Non-pigmented ciliary epithelial cell (primary cell): ENCODE measurements at places on chromosomes 11 and 22.
A peak's percentile ranks its signal among the peaks of the same experiment; 100 is the strongest.

- no peak for DNase-seq
These were observed 82.3 kb downstream of the RASSF10 start for GRCh38 chr11:13091373-13091772.

DNA sequence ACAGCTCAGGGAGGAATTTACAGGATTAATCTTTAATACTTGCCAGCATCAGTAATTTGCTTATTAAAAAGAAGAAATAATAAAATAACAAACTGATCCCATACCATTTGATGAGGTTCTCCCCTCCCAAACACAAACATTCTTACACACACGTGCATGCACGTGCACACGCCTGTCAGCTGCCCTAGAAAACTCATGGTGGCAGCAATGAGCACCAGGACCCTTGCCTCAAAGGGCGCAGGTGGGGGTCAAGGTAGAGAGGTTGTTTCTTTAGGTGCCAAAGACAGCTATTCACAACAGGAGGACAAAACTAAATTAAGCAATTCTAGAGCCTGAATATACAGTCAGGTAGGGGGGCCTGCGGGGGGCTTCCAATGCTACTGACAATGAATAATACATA lies 219.3 kb downstream of the BUD13 start:
- DNase-seq: no peak

DNA sequence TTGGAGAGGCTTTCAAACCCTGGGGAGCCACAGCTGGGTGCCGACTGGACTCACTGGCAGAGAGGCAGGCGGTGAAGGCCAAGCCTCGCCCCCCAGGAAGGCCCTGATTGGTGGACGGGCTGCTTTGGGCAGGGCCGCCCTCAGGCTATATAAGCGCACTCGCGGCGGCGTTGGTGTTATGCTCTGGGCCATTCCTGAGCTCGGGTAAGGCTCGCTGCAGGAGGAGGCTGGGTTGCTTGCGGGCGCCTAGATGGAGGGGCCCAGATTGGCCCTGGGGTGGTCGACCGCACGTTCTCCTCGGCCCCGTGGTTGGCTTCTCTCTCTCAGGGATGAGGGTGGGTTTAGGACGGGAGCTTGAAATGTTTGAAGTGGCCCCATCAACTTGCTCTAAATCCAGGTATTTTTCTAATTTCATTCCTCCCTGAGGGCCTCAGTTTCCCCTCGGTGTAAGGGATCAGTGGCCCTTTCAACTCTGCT lies at the start of gene SPDYC:
Gene SPDYC (plus strand): TSS at position 176 of the 477 bp plus-strand sequence. CDS start 1,125 bp downstream, outside the sequence.
- DNase-seq: no peak

DNA sequence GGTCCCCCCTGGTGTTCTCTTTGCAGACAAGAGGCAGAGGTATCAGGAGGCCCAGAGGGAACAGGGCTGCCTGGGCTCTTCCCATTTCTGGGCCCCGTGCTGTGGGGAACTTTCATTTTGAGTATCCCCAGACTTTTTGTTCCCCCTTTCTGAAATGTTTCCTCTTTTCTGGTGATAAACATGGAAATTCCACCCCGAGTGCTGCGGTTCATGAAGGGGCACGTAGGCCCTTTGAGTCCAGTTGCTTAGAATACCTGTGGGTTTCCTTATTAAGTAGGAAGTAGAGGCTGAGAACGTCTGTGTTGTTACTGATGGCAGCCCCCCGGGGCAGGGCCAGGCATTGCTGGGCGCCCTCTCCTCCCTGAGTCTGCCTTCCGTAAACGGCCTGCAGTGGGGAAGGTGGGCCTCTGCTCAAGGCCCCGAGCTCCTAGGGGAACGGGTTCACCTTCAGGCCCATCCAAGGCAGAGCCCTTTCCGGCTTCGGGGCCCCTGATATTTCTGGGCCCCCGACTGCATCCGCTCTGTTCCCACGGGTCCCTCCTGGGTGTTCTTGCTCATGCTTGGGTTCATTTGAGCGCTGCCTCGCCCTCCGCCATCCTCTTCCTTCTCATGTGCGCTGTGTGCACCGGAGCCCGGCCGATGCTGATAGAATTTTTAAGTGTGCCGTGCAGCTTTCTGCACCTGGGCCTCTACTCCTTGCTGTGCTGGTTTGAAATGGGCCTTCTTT lies 12.0 kb downstream of the TBC1D22A start:
- DNase-seq: no peak

GRCh38 chr22:37273126-37273845 lies 9.0 kb upstream of the CYTH4 start:
- DNase-seq: peak; percentile 53

- no peak for DNase-seq
These were observed 14.5 kb upstream of the OR10V1 start for GRCh38 chr11:59728154-59728553.

DNA sequence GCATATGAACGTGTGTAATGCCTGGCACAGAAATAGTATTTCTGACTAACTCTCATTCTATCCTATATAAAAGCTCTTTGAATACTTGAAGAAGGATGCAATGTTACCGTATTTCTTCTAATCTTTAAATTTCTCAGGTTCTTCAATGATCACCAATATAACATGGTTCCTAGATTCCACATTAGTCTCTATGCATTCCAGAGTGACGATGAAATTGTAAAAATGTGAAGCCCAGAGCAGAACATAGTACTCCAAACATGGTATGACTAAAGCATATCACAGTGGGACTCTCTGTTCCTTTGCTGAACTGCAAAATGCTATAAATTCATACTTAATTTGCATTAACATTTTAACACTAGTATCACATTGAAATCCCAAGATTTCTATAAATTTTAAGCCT lies 877.6 kb upstream of the CHORDC1 start:
- DNase-seq: no peak

- DNase-seq: no peak
These were observed 9.8 kb upstream of the CECR2 start for GRCh38 chr22:17359501-17359900.

GRCh38 chr22:39097098-39098020 lies at the start of gene APOBEC3H:
Gene APOBEC3H (plus strand): TSS chr22:39097244. CDS start chr22:39100279, 3,035 bp downstream.
- no peak for DNase-seq

DNA sequence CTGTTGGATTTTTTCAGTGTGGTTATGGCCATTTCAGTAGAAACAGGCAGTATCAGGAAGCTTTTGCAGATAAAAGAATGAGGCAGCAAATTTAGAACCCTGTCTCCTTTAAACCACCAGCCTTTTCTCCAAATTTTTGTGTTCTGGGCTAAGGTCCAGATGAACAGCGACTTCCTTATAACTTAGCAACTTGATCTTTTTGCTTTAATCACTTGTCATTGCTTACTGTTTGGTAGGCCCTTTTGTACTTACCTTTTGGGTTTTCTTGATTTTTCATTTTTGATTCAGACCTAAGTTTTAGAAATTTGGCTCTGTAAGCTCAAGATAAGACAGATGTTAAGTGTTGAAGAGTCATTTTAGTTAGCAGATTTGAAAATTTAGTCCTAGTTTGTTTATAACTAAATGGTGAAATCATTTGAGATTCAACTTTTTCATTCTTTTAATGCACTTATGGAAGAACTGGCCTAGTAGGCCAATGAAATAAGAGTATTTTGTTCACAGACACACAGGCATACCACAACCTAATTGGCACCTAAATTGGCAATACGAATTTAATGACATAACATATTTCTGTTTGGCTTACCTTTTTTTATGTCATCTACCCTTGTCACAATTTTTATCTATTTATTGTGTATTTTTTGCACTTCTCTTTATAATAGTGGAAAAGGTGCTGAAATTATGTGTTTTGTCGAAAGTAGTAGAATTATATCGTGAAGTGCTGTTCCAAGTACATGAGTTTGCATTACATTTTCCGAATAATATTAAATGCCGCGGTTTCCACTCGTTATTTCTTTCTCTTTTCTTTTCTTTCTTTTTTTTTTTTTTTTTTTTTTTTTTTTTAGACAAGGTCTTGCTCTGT lies 2.1 kb downstream of the RTN3 start:
- no peak for DNase-seq

GRCh38 chr11:6824136-6824823 lies 21.2 kb upstream of the OR10A5 start:
- DNase-seq: no peak

DNA sequence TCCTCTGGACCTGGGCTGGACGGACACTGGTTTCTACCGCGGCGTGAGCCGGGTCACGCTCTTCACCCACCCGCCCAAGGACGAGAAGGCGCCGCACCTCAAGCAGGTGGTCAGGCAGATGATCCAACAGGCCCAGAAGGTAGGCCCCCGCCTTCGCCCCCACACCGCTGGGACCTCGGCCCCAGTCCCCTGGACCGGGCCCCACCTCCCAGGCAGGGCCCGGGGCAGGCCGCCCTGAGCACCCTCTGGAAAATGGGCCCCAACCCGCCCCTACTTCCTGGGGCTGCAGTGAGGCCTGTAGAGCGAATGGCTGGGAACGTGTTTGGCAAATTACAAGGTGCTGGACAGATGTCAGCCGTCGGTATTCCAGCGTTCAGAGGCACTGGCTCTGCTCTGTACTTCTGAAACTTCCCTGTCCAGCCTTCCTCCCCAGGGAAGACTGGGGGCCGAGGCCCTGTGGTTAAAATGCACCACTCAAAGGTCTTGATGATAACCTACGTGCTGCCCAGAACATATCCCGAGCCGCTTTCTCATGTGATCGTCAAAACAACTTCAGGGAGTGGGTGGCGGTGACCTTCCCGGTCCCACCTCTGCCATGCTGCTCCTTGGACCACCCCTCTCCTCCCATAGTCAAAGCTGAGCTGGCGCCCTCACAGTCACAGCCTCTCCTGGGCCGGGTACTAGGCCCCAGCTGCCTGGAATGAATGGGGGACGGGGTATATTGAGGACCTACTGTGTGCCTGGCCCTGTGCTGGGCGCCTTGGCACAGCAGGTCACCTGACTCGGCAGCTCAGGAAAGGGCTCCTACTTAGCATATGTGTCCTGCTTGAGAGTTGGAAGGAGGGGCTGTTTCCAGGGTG lies 869 bp downstream of the FAM83F start:
- no peak for DNase-seq

GRCh38 chr11:85889676-85890579 lies 34.7 kb downstream of the CCDC83 start:
- peak; percentile 70 for DNase-seq

DNA sequence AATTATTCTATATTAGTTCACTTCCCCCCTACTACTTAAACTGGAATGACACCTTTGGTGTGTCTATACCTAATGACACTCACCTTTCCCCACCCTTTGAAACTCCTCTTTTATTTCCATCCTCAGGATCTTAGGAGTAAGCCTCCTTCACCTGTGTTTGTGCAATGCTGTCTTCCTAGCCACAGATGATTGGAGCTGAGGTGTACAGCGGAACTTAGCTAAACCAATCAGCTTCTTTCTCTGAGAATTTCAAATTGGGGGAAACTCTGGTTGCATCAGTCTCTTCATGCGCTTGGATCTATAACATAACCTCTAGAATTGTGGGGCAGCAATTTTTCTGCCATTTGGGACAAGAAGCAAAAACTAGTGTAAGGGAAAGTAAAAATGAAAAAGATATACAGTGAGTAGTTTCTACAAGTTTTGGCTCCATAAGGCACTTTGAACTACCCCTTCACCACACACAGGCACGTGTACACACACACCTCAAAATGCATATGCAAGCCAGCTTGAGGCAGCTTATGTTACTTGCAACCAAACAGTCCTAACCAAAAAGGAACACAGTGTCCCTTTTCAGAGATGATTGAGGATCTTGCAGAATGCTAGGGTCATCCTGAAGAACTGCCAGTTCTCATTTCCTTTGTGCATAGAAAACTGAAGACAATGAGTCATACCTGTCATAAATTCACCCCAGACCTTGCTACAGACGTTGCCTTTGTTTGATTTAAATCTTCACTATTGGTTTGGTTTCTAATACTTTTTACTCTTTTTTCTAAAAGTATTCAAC lies 36.0 kb upstream of the LDLRAD3 start:
- peak; percentile 48 for DNase-seq

GRCh38 chr11:353179-353873 lies 16.0 kb upstream of the B4GALNT4 start:
- DNase-seq: no peak
